MCF 10A (cell line): ENCODE measurements at places on chromosomes 1 and 21. TPM values are rescaled to one million over a fixed set of nuclear protein-coding genes. Genes with fewer than 3 reads are reported as not detected.

- H3K36me3 ChIP-seq = peaks cover 100% of the 10 kb centered on the region
- H3K4me3 ChIP-seq = no peak overlapping the region
- peak; percentile 12 for DNase-seq
- no peaks in the 10 kb centered on the region for H3K27me3 ChIP-seq
- no peaks in the 10 kb centered on the region for H3K4me1 ChIP-seq
- H3K27ac ChIP-seq = no peak overlapping the region
These were observed 40.5 kb upstream of the SYT2 start for GRCh38 chr1:202750761-202751160.

DNA sequence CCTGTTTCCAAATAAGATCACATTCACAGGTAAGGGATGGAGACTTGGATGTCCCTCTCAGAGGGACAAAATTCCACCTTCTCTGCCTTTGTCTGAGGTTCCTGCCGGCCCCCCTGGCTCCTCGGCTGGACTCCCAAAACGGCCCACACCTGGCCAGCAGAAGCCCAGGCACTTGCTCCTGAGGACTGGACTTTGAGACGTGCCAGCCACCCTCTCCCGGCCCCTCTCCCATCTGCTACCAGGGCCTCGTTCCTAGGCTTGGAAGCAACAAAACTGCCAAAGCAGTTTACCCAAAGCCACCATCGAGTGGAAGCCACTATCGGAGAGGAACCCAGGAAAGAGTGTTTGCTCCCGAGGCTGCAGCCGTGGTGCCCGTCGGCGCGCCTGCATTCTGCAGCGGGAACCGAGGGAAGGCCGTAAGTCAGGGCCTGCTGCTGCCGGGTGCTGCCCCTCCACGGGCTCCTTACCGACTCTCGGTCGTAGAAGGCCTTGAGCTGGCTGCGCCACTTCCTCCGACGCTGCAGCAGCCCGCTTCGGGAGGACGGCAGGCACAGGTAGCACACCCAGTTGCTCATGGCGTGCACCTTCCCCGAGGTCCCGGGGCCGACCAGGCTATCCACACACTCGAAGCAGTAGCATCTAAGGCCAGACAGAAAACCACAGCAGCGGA lies 3.5 kb downstream of the DNMT3L start:
- no peak overlapping the region for H3K27ac ChIP-seq
- no peak overlapping the region for H3K4me3 ChIP-seq
- peaks cover 10% of the 10 kb centered on the region for H3K4me1 ChIP-seq
- no peak for DNase-seq

GRCh38 chr1:110262846-110263631 lies 52.9 kb downstream of the KCNC4 start:
- H3K27ac ChIP-seq = no peak overlapping the region
- no peaks in the 10 kb centered on the region for H3K27me3 ChIP-seq
- no peaks in the 10 kb centered on the region for H3K36me3 ChIP-seq
- H3K4me3 ChIP-seq = no peak overlapping the region

DNA sequence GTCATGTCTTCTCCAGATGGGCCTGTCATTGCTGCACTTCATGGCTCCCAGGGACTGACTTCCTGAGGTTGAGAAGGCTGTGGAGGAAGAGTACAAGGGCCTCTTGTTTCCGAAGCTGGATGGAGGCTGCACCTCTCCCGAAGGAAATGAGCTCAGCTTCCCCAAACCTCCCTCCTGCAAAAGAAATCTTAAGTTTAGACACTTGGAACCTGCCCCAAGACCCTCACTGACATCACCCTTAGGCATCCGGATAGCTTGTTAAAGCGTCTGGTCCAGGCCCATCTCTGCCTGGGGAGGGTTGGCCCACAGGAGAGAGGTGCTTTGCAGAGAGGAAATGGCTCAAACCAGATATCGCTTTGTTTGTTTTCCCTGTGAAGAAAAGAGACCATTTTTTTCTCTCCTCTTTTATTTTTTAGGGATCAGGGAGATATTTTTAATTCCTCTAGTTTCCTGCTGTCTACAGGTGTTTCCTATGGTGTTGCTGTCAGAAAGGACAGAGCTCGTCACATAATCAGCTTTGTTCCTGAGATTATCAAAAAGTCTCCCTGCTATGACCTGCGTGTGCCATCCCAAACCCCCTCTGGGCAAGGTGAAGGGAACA lies 25.0 kb downstream of the RCSD1 start:
- no peak overlapping the region for H3K4me3 ChIP-seq
- no peaks in the 10 kb centered on the region for H3K27me3 ChIP-seq
- H3K27ac ChIP-seq = no peak overlapping the region
- H3K36me3 ChIP-seq = no peaks in the 10 kb centered on the region

DNA sequence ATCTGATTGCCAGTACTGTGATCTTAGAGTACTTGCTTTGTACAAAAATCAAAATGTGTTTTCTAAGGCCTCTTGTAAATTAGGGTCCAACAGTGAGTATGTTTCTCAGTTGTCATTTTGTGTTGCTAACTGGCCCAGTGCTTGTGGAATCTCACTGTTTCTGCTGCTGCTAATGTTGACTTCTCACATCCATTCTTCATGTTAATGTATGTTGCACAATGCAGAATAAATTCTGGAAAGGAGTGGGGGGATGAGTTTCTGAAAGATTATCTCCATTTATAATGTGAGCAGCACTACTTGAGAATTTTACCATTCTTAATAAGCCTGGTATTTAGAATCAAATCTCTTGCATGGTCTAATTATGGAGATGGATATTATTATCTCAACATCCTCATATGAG lies 57.9 kb downstream of the CACHD1 start:
- no peaks in the 10 kb centered on the region for H3K36me3 ChIP-seq
- peaks cover 43% of the 10 kb centered on the region for H3K4me1 ChIP-seq
- H3K27me3 ChIP-seq = no peaks in the 10 kb centered on the region
- peak overlapping the region; percentile 80 for H3K27ac ChIP-seq

GRCh38 chr21:44334329-44335030 lies 4.7 kb downstream of the CFAP410 start:
- H3K4me3 ChIP-seq = no peak overlapping the region
- H3K27ac ChIP-seq = no peak overlapping the region
- no peaks in the 10 kb centered on the region for H3K27me3 ChIP-seq
- DNase-seq = no peak

- no peaks in the 10 kb centered on the region for H3K27me3 ChIP-seq
- DNase-seq = no peak
- peaks cover 6% of the 10 kb centered on the region for H3K4me1 ChIP-seq
These were observed 211.6 kb upstream of the PTBP2 start for GRCh38 chr1:96509951-96510350.

DNA sequence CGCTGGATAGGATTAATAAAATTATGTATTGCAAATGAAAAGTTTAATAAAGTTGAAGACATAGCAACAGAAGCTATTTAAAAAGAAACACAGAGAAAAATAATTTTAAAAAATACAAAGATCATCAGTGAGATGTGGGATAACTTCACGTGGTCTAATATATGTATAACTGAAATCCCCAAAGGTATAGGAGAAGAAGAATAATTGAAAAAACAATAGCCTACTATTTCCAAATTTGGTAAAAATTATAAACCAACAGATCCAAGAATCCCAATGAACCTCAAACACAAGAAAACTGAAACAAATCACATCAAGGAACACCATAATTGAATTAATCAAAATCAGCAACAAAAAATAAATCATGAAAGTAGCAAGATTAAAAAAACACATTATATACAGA lies 44.9 kb downstream of the GREM2 start:
- no peaks in the 10 kb centered on the region for H3K36me3 ChIP-seq
- H3K4me1 ChIP-seq = no peaks in the 10 kb centered on the region
- H3K4me3 ChIP-seq = no peak overlapping the region
- no peak overlapping the region for H3K27ac ChIP-seq
- no peak for DNase-seq

DNA sequence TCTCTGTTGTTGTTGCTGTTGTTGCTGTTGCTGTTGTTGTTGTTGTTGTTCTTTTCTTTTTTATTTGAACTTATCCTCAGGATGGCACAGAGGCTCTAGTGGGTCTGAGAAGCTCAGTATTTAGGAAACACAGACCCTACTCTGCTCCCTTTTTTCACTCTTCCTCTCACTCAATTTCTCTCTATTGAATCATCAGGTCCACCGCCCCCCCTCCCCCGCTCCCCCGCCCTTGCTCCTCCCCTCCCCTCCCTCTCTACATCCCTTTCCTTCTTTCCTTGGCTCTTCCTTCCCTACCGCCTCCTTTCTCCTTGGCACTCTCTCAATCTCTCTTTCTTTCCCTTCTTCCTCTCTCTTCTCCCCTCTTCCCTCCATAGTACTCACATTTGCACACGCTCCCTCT lies 218.5 kb upstream of the ZC3H12A start:
- no peak overlapping the region for H3K27ac ChIP-seq
- DNase-seq = no peak
- H3K4me1 ChIP-seq = no peaks in the 10 kb centered on the region
- H3K27me3 ChIP-seq = peaks cover 52% of the 10 kb centered on the region
- no peak overlapping the region for H3K4me3 ChIP-seq
- H3K36me3 ChIP-seq = no peaks in the 10 kb centered on the region

The C1orf210 gene
- 0.91 and 1.6 TPM in 2 replicates for total RNA-seq

The NEGR1 gene
- total RNA-seq = 3.5 and 4.1 TPM in 2 replicates

The PTGFR gene
- total RNA-seq = 2.5 and 4.4 TPM in 2 replicates
